ENCODE measurements at places on chromosomes 5 and 9.

DNA sequence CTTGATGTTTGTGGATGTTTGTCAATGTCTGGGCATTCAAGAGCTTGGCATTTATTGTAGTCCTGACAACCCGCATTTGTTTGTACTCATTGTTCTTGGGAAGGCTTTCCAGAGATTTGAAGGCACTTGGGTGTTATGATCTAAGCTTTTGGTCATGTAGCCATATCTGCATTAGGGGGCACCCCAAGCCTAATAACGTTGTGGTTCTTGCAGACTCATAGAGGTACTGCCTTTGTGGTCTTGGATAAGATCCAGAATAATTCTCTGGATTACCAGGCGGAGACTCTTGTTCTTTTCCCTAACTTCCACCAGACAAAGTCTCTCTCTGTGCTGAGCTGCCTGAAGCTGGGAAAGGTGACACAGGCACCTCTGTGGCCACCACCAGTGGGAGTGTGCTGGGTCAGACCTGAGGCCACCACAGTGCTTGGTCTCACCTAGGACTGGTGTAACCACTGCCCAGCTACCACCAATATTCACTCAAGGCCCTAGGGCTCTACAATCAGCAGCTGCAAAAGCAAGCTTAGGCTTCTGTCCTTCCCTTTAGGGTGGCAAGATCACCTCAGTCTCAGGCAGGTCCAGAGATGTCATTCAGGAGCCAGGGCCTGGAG, 144.4 kb upstream of the TAS2R1 start:
- DNase-seq, result no peak

DNA sequence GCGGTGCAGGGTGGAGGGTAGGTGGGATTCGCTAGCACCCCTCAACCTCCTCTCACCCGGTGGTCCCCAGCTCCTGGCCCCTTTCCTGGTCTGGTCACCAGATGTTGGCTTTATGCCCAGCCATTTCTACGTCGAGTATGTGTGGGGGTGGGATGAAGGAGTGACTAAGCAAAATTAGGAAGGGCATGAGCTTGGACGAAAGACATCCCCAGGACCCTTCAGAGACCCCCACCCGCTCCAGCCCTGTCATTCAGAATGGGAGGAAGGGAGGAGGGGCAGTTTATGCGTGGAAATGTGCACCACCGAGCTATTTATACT, 742 bp downstream of the BHMT2 start:
- no peak for DNase-seq

- DNase-seq, result no peak
Measured at GRCh38 chr9:129154866-129155477, 23.1 kb downstream of the IER5L start.

DNA sequence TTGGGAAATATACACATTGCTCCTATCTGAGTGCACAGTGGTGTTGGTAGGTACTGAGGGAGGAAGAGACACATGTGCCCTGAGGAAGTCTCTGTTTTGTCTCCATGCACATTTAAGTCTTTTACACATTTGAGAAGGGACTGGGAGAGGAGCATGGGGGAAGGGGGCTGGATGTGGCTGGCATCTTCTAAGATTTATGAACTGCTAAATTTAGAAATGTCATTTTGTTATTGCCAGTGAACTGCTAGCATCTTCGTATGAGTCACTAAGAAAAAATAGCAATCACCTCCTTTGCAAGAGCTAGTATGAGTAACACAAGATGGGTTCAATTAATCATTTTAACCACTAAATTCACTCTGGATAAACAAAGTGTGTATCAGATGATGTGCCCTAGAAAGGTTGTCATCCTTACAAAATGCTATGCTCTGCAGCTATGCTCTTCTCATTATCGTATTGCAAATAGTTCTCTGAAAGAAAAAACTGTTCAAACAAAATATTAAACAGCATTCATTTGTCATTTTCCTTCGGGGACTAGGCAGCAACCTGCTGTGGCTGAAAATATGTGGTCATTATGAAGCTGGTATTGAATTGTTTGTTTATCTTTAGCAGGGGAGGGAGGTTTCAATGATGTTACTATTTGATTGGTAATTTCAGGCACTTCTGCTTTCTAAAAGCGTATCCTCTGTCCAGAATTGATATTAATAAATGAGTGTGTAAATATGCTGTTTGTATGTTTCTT, 236.5 kb downstream of the DMRTA1 start:
- DNase-seq, result no peak

- DNase-seq, result peak; percentile 27
Measured at GRCh38 chr5:178114325-178115135, 1.2 kb downstream of the N4BP3 start.

DNA sequence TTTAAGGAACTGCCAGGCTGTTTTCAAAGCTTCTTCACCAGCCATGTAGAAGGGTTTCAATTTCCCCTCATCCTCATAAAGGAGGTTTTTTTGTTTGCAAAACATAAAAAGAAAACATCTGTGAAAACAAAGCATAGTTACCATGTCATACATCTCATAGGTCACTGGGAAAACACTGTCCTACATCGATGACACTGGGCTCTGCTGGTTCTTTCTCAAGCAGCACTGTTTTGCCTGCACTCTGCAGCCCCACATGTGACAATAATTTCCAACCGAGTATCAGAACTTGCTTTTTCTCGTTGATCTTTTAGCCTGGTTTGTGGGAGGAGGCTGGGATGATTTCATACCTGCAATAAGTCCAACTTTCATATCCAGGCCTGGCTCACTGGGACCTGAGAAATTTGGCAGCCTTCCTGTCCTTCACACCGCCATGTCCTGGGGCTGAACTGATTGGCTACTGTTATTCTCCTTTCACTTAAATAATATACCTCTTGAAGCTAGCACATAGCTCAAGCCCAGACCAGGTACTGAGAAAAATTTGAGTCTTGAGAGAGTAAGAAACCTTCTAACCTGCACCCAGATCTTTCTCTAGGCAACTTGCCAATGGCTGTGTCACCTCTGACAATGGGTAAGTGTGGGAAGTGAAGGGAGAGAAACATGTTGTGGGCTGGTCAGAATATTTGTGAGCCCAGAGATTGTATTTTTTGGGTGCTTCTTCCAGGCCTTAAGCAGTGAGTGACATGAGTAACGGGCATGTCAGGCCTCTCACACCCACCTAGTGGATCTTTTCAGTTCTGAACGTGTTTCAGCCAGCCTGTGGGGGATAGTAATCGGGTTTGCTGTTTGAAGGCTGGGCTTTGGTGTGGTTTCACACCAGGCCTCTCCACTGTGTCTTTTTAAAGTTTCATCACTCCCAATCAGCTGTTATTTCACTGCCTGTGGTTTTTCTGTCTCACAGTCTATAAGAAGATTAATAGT, 502.8 kb downstream of the NTRK2 start:
- DNase-seq, result no peak

DNA sequence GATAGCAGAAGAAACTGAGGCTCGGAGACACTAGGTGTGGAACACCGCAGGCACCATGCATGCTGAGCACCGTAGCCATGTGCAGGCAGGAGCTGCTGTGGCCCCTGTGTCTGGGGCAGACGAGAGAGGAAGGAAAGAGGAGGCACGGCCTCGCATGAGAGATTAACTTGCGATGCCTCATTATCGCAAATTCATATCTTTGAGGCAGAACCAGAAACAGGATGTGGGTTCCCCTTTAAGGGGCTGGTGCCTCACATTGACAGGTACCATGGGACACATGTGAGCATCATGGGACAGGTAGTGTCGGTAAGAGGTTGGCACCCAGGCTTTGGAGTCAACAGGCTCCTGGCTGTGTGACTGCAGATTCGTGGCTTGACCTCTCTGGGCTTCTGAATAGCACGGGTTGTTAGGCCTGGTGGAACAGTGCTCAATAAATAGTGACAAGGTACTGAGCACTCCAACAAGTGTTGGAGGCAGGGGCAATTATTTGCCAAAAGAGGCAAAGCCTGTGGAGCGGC, 40.8 kb downstream of the NAIF1 start:
- DNase-seq, result peak; percentile 73

DNA sequence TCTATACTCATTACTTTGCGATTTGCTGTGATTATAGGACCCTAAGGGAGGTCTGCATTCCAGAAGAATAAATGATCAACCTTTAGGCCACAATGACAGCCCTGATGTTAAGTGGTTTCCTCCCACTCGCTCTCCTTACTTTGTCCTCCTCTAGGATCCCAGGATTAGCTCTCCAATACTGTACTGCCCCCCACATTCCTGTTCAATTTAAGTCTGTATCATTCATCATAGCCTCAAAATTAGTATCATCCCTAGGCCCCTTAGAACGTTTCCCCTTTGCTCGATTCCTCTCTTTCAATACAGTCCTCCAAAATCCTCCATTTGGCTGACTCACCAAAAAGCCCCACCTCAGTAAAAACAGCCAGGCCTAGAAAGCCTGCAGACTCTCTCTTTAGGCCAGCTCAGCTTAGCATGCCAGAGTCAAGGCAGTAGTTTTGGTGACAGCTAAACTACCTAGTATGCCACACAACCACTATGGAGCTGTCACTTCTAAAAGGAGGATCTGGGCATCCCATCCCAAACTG, 24.4 kb downstream of the RNF145 start:
- no peak for DNase-seq

DNA sequence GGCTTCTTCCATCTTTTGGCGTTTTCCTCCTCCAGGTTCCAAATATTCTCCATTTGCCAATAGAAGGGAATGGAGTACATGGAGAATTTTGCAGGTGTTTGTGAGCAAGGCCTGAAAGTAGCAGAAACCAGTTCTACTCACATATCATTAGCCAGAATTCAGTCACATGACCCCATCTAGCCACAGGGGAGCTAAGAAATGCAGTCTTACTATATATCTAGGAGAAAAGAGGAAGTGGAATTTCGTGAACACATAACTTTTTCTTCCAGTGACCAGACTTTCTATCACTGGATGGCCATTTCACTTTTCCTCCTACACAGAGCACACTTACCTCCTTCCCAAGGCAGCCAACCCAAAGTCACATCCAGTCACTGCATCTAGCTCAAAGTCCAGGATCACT, 55.1 kb downstream of the LOX start:
- DNase-seq, result no peak

DNA sequence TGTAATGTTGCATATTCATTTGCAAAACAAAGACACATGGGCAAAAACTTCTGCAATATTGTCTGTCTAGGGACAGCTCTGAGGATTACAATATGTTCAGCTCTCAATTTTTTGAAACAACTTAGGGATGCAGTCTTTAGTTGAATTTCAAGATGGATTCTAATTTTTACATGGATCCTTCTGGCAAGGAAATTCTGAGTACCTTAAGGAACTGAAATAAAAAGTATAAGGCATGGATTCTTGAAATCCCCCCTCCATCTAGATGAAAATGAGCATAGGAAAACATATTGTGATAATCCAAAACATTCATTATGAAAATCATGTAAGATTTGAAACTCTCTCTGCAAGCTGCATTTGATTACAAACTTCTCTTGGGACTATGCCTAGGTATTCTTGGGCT, 568.6 kb downstream of the CETN3 start:
- DNase-seq, result no peak

DNA sequence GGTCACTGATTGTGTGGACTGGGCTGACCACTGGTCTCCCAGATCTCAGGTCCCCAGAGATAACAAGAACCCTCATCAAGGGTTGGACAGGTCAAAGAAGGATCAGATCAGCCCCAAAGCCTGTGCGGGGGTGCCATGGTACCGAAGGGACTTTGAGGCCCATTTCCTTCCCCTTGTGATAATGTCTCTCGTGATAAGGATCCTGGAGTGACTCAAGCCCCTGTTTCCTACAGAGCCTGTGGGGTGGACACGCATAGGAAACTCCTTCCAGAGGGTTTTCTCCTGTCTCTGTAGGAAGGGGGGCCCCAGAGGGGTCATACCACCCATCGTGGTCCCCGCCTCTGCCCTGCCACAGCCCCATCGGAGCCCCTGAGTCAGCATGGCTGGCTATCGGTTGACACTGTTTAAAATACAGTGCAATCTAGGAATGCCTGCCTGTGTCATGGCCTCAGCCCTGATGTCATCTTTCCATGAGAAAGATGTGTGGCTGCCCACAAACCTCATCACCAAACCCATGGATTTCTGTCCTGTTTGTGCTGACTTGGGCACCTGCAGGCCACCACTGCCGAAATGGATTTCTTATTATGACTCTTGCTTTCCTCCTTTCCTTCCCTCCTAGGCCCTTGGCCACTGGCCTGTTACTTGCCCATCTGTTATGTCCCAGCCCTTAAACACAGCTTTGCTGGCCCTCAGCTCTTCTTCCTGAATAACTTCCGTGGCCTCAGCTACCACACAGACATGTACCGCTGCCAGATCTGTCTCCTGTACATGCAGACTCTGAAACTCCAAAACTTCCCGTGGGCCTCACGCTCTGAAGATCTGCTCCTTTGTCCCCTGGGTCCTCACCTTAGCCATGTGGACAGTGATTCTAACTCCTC, 2.9 kb upstream of the CSF2 start:
- DNase-seq, result no peak

GRCh38 chr5:124702525-124702924, 43.9 kb downstream of the ZNF608 start:
- DNase-seq, result no peak

DNA sequence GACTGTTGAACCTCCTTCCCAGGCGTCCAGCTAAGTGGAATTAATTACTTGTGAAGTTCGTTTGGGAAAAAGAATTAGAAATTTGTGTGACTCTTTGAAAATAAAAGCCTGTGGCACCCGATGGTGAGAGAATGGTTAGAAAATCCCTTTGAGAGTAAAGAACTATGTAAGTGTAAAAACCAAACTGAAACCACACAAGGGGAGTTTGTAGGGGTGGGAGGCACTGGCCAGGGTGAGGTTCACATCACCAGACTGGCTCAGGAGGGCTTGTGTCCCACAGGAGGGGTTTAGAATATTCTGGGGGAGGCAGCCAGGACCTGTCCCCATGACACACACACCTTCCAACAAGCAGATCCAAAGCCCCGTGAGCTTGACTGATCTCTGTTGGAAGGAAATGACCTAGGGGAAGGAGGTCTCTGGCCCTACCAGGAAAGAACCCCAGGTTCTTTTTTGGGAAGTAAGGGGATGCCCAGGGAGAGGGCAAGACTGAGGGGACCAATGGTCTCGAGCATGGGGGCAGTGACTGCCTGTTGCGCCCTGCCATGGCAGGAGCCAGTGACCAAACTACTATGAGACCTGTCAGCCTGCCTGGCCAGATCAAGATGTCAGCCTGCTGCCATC, 4.3 kb downstream of the SPATA24 start:
- DNase-seq, result no peak

- no peak for DNase-seq
Measured at GRCh38 chr9:112872019-112872418, 18.7 kb downstream of the SLC46A2 start.

- DNase-seq, result no peak
Measured at GRCh38 chr9:71747576-71747975, 20.7 kb downstream of the CEMIP2 start.

- DNase-seq, result no peak
Measured at GRCh38 chr9:79287708-79288290, 284.0 kb upstream of the TLE4 start.

- no peak for DNase-seq
Measured at GRCh38 chr5:78813286-78813685, 164.7 kb upstream of the LHFPL2 start.
